ENCODE measurements at places on chromosomes 1 and 21.

GRCh38 chr1:62794053-62794452, 10.1 kb downstream of the ATG4C start:
- no peaks in the 10 kb centered on the region for H3K36me3 ChIP-seq
- H3K4me3 ChIP-seq: no peak overlapping the region
- no peak overlapping the region for H3K27ac ChIP-seq

DNA sequence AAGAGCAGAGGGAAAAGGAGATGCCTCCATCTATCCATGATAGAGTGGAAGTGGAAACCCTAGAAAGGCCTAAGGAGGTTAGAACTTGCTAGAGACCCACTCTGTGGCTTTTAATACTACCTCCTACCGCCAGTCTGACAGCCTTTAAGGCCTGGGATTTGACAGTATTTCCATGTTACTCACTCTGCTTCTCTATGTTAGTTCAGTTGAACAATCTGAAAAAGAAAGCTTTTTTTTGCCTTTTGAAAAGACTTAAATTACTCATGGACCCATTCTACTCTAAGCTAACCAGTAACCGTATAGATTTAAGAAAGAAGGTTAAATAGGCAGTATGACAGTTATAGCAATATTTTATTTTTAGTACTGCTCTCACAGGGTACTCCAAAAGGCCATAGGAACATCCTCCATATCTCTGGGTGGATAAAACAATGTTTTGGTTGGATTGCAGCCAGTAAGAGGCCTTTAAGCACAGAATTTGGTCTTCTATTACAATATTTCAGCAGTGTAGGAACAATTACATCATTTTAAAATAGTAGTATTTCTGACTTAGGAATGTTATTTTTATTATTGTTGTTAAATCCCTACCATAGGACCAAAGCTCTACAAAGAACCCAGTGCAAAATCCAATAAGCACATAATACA, 15.9 kb upstream of the GPR25 start:
- H3K4me3 ChIP-seq: no peak overlapping the region
- H3K4me1 ChIP-seq: no peaks in the 10 kb centered on the region
- no peak for DNase-seq
- H3K27ac ChIP-seq: no peak overlapping the region
- peaks cover 40% of the 10 kb centered on the region for H3K36me3 ChIP-seq
- H3K27me3 ChIP-seq: no peaks in the 10 kb centered on the region

DNA sequence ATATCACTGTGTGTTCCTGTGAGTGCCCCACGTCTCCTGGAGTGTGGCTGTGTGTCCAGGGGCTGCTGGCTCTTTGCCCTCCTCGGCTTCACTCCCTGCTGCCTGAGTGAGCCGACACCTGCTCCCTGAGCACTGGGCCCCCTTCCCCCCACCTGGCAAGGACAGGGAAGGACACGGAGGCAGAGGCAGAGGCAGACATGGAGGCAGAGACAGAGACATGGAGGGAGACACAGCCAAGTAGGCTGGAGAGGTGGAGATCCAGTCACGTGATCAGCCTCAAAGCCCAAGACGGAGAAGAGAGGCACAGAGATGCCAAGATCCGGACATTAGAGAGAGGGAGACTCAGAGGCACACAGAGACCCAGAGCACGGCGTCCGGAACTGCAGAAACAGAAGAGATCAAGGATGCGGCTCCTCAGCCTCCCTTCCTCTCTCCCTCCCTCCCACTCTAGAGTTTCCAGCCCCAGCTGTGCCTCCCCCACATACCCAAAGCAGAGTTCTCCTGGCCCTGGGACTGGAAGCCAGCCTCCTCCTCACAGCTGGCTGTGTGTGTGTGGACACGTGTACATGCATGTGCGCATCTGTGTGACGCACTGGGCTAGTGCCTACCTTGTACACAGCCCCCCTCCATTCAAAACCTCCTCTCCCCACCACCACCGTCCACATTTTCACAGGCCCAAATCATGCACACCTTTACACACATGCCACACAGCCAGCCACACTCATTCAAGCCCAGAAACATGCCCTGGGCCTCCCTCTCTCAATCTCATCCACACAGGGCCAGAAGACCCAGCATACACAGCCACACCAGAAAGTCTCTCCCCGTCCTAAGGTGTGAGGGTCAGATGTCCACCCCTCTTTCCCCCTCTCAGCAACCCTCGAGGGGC, 39.1 kb upstream of the WASF2 start:
- H3K27ac ChIP-seq: no peak overlapping the region
- H3K4me1 ChIP-seq: peaks cover 28% of the 10 kb centered on the region
- no peaks in the 10 kb centered on the region for H3K27me3 ChIP-seq
- peak overlapping the region; percentile 64 for H3K4me3 ChIP-seq
- H3K36me3 ChIP-seq: no peaks in the 10 kb centered on the region
- no peak for DNase-seq

GRCh38 chr1:212460376-212460775, 27.7 kb downstream of the NENF start:
- H3K36me3 ChIP-seq: no peaks in the 10 kb centered on the region
- no peaks in the 10 kb centered on the region for H3K27me3 ChIP-seq
- DNase-seq: no peak
- no peak overlapping the region for H3K4me3 ChIP-seq

- H3K4me3 ChIP-seq: no peak overlapping the region
- H3K27ac ChIP-seq: no peak overlapping the region
- no peaks in the 10 kb centered on the region for H3K27me3 ChIP-seq
These were observed 96.6 kb upstream of the RUNX1 start for GRCh38 chr21:35145626-35146233.

DNA sequence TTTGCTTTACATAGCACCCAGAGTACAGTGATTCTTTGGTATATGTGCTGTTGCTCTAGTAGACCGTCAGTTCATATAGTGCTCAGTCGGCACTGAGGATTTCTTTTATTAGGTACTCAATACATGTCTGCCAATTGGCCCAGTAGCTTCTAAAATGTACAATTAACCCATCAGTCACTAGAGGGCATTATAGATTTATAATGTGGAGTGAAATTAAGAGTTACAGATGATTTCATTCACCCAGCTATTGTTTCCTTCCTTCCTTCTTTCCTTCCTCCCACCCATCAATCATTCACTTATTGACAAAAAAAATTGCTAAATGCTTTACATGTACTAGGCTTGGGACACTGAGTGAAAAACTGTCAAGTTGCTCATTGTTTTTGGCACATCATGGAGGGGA, 263.6 kb upstream of the USP24 start:
- no peak overlapping the region for H3K4me3 ChIP-seq
- H3K4me1 ChIP-seq: no peaks in the 10 kb centered on the region
- no peak overlapping the region for H3K27ac ChIP-seq
- no peaks in the 10 kb centered on the region for H3K27me3 ChIP-seq
- no peaks in the 10 kb centered on the region for H3K36me3 ChIP-seq
